ENCODE measurements at places on chromosomes 12 and 14. TPM values are rescaled to one million over a fixed set of nuclear protein-coding genes. Genes with fewer than 3 reads are reported as not detected.

Gene TPH2
- polyA plus RNA-seq = not detected

Gene GPRC5D
- not detected for polyA plus RNA-seq

Gene NR4A1
- 39.6 TPM for polyA plus RNA-seq

Gene GARIN6
- polyA plus RNA-seq = not detected

Gene BDKRB1
- 2.8 TPM for polyA plus RNA-seq

Gene CDH24
- 5.3 TPM for polyA plus RNA-seq

Gene RIN3
- polyA plus RNA-seq = 17.6 TPM

Gene DNAH10
- polyA plus RNA-seq = 0.37 TPM

Gene A2ML1
- not detected for polyA plus RNA-seq

Gene CACNA1C
- polyA plus RNA-seq = not detected

Gene STXBP6
- polyA plus RNA-seq = 1.6 TPM

Gene IAPP
- not detected for polyA plus RNA-seq

Gene TBX3
- polyA plus RNA-seq = 22.1 TPM

Gene USP5
- polyA plus RNA-seq = 78.2 TPM

Gene WNT5B
- 1.6 TPM for polyA plus RNA-seq

DNA sequence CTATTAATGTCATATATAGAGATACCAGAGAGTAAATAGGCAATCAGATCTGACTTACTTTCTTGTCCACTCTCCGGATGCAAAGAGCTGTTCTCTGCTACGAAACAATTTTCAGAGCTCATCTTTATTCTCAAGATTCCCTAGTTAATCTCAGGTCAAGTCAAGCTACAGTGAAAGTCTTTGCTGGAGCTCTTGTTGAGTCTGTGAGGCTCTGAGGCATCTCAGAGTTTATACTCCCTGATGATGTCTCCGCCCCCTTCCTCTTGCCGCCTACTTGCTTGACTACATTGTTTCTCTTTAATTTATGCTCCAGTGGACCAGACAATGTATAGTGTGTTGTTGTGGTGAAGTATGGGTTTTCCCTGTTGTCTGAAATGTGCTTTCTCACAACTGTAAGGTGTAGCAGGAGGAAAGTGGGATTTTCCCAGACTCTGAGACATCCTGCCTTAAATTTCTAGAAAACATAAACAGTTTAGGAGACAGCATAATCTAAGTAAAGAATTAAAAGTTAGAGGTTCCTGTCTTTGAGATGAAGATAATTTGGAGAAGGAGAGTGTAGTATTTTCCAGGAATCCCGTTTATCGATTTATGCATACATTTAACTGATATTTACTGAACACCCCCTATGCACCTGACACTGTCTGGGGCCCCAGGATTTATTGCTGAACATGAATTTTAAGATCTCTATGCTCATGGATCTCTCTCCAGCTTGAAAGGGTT lies at the start of gene CD69:
CD69 (minus strand) TSS at position 203 of the 720 bp plus-strand sequence; CDS start at position 122, 81 bp downstream.
- DNase-seq = no peak

GRCh38 chr14:51248016-51248987 lies 8.3 kb downstream of the TMX1 start:
- no peak for DNase-seq

GRCh38 chr14:106347291-106347778 lies 821.0 kb downstream of the TMEM121 start:
- DNase-seq = no peak

- DNase-seq = no peak
Measured at GRCh38 chr12:24639641-24640040, 309.3 kb downstream of the BCAT1 start.

DNA sequence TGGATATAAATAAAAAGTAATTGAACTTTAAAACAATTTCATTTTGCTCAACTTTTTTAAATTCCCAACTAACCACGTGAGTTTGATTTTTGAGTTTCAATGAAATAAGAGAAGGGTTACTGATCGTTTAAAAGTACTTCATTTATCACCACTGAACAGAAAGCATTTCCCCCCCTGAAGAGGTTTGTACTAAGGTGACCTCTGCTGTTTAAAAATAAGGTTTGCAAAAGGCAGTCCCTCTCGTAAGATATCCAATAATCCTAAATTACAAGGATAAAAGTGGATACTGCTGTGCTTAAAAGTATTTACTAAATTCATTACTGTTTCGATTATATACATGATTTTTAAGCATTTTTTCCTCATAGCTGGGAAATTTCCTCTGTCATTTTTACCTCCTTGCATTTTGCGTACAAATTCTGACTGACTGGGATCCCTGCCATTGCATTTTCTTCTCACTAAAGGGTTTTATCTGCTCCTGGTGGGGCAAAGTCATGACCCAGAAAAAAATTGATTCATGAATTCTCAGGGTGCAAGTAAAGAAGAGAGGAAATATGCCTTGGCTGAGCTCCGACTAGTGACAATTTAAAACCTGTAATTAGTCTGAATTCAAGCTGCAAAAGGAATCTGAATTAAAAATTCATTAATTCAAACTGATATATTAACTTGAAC lies 463.8 kb downstream of the PRKD1 start:
- DNase-seq = no peak

DNA sequence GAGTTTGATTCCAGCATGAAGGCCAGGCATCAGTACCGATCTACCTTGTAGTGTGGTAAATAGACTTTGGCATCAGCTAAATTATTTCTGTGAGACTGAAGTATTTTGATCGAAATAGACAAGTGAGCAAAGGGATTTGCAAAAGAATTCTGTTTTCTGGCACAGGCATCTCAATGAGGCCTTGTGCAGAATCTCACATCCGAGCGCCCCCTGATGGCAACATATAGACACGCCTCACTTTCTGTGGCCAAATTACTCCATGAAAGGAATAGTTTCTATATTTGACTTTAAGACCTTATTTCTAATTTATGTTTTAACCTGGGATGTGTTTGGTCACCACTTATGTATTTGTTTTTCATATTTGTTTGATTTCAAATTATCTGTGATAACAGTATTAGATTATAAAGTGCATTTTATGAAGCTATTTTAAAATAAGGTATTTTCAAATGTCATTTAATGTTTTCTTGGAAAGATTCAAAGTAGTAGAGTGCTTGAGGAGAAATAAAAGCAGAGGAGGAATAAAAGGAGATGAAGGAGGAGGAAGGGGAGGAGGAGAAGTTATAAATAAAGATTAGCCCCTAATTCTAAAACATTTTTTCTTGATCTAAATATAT lies 731.9 kb downstream of the NRXN3 start:
- peak; percentile 34 for DNase-seq

GRCh38 chr12:113594967-113595366 lies 123.3 kb upstream of the LHX5 start:
- DNase-seq = no peak

DNA sequence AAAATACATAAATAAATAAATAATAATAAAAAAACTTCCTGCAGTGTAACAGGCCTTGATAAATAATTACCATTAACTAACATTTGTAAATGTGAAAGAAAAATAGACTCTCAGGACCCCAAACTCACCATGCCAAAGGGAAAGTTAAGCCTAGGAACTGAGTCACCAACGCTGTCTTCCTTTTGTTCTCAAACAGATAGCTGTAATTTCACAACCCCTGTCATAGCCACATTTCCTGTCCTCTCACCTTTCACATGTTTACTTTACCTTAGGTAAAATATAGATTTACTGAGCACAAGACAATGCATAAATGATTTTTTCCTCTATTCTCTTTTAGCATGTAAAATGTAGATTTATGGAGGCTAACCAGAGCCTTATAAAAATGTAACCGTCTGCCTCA lies 35.9 kb upstream of the CHST11 start:
- no peak for DNase-seq

DNA sequence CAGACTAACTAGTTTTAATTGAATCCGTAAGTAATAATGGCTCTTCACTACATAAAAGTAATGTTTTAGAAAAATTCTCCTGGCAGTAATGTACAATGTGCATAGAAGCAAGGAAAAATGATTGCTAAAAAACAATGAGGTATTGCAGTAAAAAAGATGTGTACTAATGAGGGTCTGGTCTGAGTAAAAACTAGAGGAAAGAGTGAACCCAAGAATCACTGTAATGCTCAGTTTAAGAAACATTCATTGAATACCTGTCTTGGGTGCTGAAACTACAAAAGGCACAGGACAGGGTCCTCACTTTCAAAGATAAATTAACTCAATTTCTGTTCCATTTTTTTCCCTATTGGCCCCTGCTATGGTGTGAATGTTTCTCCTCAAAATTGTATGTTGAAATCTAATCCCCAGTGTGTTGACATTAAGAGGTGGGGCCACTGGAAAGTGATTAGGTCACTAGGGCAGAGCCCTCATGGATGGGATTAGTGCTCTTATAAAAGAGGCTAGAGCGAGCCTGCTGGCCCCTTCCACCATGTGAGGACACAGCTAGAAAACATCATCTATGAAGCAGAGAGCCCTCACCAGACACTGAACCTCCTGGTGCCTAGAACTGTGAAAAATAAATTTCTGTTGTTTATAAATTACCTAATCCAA lies 51.6 kb downstream of the RPS6KA5 start:
- no peak for DNase-seq

DNA sequence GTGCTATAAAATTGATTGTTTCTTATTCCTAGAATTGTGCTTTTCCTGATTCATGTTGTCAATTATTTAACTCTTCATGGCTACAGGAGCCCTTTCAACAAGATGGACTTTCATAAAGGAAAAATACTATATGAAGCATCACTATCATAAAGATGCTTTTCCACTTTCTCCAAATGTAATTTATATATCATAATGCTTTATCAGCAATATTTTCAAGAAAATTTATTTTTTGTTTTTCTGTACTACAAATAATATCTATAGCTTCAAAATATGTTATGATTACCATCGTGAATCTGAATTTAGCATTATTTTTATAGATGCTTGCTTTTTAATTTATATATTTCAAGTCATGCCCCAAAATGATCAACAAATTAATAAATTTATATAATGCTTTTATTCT lies 873.5 kb upstream of the LRFN5 start:
- DNase-seq = no peak

GRCh38 chr12:129305851-129306250 lies 452.6 kb downstream of the GLT1D1 start:
- no peak for DNase-seq

- DNase-seq = no peak
Measured at GRCh38 chr14:24699052-24699451, 65.1 kb upstream of the GZMB start.

GRCh38 chr12:78398750-78399149 lies 465.8 kb upstream of the SYT1 start:
- DNase-seq = no peak

GRCh38 chr14:68282479-68283377 lies 463.1 kb downstream of the RAD51B start:
- no peak for DNase-seq

GRCh38 chr12:462936-463705 lies 3.4 kb downstream of the B4GALNT3 start:
- no peak for DNase-seq

GRCh38 chr12:62866451-62867082 lies 68.4 kb downstream of the PPM1H start:
- DNase-seq = peak; percentile 58

- no peak for DNase-seq
Measured at GRCh38 chr12:68235576-68235975, 10.0 kb upstream of the IL26 start.

Data from A549 (cell line).